ENCODE measurements at places on chromosomes 3 and 15.

GRCh38 chr3:136142592-136142991 lies 53.5 kb downstream of the MSL2 start:
- no peak for DNase-seq

GRCh38 chr3:134579141-134579665 lies 71.6 kb downstream of the KY start:
- no peak for DNase-seq

GRCh38 chr15:56972426-56972825 lies 54.0 kb downstream of the TCF12 start:
- DNase-seq, result no peak

- no peak for DNase-seq
Observed at GRCh38 chr3:126568776-126569342, 10.1 kb upstream of the C3orf22 start.

DNA sequence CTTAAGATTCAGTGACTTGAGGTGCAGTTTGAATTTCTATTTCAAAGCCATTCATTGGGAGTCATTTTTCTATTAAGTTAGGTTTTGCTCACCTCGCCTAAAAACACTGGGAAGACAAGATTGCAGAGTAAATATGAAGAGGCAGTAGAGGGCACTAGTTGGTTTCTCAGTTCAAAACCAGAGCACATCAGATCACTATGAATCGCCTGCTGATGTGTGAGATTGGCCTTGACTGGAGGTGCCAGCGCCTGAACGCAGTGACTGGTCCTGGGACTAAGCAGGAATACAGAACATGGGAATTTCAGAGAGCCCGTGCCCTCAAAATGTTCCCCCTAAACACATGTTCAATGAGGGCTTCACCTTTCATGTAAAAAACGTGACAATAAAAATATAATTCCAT lies 229.0 kb downstream of the ITPR1 start:
- no peak for DNase-seq

DNA sequence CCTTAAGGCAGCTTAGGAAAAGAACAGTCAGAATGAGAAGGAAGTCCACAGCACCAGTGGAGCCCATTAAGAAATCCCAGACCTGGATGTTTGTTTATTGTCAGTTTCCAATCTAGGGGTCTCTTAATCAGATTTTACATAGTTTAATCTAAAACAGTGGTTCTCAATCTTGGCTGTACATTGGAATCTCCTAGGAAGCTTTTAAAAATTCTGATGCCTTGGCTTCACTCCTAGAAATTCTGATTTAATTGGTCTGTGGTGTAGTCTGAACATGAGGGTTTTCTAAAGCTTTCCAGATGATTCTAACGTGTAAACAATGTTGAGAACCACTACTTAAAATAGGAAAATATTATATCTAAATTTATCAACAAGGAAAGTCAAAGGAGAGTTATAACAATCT lies 56.6 kb upstream of the SPRED1 start:
- DNase-seq, result no peak

DNA sequence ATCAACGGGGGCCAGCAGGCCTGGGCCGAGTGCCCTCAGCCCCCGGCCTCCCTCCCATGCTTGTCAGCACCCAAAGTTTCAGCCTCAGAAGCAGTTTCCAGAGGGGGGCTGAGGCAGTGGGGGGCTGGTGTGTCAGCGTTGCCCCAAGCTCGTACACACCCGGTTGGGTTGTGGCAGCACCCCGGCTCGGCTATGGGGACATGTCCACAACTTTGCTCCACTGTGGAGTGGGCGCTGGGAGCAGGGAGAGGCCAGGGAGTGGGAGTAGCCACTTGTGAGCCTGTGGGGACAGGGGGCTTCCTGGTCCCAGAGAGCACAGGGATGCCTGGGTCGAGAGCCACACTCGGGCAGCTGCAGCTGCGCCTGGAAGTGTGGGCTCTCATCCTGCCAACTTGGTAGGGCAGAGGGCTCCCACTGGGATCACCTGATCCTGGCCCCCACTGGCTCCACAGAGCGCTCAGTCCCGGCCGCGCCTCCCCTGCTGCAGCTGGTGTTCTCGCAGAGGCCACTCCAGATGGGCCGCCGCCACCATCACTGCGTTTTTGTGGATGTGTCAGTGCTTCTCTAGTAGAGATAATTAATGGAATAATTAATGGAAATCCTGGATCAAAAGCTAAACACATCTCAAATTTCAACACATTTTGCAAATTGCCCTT lies 75.1 kb downstream of the NR1D2 start:
- no peak for DNase-seq

DNA sequence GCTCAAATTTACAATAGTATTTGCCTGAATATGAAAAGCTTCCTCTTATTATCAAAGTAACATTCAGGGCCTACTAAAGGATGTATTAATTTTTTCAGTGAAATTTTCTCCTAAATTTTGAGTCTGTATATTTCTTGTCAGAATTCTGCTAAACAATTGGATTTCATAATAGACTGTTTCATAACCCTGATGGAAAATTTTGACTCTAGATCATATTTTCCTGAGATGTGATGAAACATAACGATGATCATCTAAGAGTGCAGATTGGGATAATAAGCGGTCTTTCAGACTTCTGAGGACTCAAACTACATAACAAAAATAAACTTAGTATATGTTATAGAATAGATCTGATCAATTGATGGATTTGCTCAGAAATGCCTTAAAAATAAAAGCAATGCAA lies 574.5 kb upstream of the TBL1XR1 start:
- no peak for DNase-seq

DNA sequence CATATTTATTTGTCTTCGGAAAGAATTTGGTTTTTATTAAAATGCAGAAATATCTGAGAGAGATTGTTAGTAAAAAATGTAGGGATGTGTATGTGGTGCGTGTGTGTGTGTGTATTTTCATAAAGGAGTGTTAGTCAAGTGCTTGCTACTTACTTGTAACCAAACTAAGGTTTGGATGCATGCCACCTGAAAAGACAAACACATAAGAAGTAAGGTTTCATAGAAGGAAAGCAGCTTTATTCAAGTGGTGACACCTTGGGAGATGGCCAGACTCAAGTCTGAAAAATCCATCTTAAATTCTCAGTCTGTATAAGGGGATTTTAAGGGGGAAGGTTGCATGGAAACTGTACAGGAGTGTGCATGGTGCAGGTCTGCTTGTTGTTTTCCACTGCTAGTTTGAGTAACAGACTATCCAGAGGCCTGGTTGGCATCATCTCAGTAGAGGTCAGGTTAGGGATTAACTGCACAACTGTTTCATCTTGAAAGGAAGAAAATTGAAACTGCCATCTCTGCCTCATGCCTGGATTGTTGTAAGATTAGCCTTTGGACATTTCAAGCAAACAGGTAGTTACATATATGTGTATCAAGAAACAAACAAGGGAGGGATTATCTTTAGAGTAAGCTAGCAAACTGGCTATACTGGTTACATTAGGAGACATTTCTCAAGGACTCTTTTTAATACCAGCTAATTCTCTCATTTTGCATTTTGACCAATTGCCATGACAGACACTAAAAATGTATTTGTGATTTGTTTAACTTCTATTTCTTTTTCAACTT lies 196.7 kb downstream of the EPHA6 start:
- no peak for DNase-seq

- DNase-seq, result no peak
Observed at GRCh38 chr3:112770032-112770626, 76.5 kb downstream of the CD200R1L start.

DNA sequence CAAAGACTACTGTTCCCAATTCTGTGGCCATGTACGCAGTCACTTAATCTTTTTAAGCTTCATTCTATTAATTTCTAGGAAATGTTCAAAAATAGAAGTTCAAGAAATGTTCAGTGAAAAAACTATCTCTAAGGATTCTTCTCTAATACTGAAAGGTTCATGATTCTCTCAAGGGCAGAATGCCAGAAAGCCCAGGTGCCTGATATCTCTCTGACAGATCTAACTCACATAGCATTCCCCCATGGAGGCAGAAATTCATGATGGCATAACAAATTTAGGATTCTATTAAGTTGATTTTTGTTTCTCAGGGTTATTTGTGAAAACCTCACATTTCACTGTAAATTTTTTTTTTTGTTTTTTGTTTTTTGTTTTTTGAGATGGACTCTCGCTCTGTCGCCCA lies 17.5 kb downstream of the CHRM5 start:
- DNase-seq, result no peak

DNA sequence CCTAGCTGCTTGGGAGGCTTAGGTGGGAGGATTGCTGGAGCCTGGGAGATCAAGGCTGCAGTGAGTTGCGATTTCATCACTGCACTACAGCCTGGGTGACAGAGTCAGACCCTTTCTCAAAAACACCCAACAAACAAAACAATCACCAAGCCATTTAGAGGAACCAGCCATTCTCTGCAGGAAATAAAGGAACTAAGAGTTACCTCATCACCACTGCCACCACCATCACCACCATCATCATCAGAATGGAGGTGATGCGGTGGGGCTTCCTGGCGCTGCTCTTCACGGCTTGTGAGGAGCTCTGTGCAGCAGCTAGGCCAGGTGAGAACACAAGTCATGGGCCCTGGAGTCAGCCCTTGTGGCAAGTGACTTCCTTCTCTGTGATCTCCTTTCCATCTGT lies 37.7 kb upstream of the KLHL25 start:
- DNase-seq, result no peak

GRCh38 chr3:46612324-46612723 lies at the start of gene FAM240A:
Gene FAM240A, plus strand, starts transcription at chr3:46612525. Its CDS starts 159 bp downstream, at chr3:46612684.
- no peak for DNase-seq

Measured in activated CD4-positive, alpha-beta T cell treated with anti-CD3 and anti-CD28 coated beads for 1 hour (primary cell).